Stimulated activated CD8-positive, alpha-beta memory T cell treated with anti-CD3 and anti-CD28 coated beads, Interleukin-4, amount 100 ng/mL, for 4 hours (primary cell): ENCODE measurements at places on chromosomes 1 and 21.

DNA sequence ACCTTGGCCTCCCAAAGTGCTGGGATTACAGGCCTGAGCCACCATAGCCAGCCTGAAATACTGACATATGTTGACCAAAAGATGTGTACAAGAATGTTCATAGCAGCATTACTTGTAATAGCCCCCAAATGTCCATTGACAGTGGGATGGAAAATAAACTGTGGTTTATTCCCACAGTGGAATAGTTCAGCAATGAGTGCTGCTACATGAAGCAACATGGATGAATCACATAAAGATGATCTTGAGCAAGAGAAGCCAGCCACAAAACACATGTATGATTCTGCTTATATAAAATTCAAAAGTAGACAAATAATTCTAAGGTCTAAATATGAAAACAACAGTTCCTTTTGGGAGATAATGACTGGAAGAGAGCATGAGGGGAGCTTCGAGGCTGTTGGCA, 9.1 kb upstream of the CREG1 start:
- no peak for DNase-seq

GRCh38 chr1:17248781-17249180, at the start of gene PADI3:
TSS of gene PADI3 (plus strand) at chr1:17249098. CDS start at chr1:17249138, 40 bp downstream.
- no peak for DNase-seq

GRCh38 chr1:236067854-236068454, 3.1 kb upstream of the NID1 start:
- DNase-seq: no peak

- DNase-seq: no peak
Measured at GRCh38 chr21:39079617-39080016, 103.6 kb downstream of the PSMG1 start.

DNA sequence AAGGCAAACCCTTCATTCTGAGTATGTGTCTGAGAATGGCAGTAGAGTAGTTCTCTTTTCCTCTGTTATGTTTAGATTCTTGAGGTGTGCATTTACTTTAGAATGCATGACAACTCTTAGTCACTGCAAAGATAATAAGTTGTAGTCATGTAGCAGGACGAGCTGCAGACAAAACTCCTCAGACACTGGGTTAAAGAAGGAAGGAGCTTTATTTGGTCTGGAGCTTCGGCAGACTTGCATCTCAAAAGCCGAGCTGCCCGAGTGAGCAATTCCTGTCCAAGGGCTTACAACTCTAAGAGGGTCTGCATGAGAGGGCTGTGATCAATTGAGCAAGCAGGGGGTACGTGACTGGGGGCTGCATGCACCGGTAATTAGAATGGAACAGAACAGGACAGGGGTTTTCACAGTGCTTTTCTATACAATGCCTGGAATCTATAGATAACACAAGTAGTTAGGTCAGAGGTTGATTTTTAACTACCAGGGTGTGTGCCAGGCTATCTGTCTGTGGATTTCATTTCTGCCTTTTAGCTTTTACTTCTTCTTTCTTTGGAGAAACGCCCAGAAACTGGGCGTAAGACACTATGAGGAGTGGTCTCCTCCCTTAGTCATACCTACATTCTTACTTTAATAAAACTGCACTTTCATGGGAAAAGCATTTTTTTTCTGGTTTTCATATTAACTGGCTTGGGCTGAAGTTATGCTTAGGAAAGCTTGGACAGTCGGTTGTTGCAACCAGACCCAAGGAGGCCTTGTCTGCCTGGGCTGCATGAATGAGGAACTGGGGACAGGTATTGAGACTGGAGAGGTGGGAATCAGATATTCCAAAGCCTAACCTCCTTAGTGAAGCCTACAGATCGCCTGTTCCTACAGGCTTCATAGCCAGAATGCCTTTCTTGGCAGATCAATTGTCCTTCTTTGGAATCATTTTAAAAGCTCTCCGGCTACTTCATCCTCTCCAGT, 115.1 kb downstream of the RHOU start:
- DNase-seq: no peak

DNA sequence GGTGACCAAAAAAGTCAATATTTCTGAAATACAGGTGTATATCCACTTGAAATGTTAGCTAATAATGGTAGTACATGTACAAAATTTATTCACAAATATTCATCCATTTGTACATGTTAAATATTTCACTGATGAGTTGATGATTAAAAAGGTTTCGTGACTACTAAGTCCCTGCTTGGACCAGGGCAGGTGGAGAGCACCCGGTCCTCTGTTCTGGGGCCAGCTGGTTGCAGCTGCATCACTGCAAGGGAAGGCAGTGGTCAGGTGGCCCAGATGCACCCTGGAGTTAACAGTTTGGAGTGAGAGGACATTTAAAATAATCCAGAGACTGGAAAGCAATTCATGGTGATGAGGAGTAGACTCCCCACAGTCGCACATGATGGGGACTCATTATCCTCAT, 141.2 kb downstream of the ZBTB18 start:
- DNase-seq: no peak

GRCh38 chr1:234175363-234175762, 197.9 kb upstream of the COA6 start:
- no peak for DNase-seq

GRCh38 chr21:43634618-43635017, 24.7 kb downstream of the HSF2BP start:
- DNase-seq: no peak

- DNase-seq: no peak
Measured at GRCh38 chr1:109475261-109475660, 8.4 kb upstream of the ATXN7L2 start.

- no peak for DNase-seq
Measured at GRCh38 chr1:40024671-40025070, 15.9 kb upstream of the CAP1 start.

DNA sequence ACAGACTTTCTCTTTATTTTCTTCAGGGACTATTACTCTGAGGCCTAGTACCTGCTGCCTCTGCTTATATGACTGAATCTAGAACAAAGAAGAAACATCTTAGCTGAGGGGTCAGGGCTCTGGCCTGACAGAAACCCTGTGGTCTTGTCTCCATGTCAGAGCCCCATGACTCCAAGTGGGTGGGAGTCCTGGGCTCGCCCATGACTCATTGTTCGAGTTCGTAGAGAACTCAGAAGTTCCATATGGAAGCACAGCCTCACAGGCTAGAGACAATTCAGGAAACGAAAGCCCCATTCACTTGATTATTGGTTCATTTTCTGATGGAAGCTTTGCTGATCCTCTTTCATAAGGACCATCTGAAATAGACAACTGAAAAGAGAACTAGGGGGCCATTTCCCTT, 73.2 kb downstream of the CD58 start:
- DNase-seq: no peak

DNA sequence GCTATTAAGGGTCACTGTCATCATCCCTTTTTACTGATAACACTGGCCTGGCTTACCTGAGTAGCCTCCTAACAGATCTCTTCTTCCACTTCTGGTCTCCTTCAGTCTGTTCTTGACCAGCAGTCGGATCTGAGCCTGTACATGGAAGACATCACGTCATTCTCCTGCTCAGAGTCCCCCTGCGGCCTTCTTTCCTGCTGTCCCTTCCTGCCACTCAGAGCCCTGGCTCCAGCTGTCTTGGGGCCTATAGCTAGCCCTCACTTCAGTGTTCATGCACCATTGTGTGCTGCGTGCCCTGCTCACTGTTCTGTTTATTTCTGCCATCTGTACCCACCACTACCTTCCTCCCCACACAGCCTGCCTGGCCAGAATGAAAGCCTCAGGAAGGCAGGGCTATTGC, 8.4 kb downstream of the ADARB1 start:
- DNase-seq: no peak

DNA sequence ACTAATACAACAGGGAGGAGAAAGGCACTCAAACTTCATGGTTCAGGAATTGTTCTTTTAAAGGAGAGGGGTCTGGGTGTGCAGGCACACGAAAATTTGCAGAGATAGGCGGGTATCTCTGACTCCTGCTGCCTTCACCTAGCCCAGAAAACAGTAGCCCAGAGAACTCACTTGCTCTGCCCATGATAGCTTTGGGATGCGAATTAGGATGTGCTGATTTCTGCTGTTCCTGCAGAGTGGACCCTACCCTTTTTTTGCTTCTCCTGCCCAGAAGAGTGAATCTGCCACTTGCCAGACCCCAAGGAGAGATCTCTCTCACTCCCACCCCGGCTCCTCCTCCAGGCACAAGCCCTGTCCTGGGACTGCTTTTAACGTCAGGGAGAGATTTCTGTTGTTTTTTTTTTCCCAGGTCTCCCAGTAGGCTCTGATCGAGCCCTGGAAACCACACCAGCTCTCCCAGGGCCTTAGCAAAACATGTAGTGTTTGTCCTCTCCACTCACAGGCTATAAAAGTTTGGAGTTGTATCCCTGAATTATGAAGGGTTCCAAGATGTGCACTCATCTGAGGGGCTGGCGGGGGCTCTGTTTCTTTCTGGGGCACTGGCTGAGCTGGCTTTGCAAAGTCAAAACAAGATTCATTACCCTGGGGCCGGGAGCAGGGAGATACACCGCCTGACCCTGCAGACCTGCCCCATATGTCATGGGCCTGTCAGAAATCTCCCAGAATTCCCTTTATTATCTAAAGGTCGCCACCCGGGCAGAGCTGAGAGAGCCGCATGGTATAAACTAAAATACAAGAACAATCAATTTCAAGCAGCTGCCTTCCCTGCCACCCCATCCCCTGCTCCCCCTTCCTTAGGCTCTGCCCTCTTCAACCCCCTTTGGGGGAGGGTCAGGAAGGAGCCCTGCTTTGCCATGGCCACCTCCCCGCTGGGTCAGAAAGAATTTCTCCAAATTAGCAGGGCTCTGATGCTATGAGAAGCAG, 17.9 kb downstream of the PLXNA2 start:
- DNase-seq: no peak

- DNase-seq: no peak
Measured at GRCh38 chr1:37258068-37258467, 216.3 kb upstream of the ZC3H12A start.

GRCh38 chr21:41559658-41560631, 52.0 kb upstream of the TMPRSS2 start:
- no peak for DNase-seq

- DNase-seq: no peak
Measured at GRCh38 chr1:21751281-21751680, 31.7 kb downstream of the USP48 start.

DNA sequence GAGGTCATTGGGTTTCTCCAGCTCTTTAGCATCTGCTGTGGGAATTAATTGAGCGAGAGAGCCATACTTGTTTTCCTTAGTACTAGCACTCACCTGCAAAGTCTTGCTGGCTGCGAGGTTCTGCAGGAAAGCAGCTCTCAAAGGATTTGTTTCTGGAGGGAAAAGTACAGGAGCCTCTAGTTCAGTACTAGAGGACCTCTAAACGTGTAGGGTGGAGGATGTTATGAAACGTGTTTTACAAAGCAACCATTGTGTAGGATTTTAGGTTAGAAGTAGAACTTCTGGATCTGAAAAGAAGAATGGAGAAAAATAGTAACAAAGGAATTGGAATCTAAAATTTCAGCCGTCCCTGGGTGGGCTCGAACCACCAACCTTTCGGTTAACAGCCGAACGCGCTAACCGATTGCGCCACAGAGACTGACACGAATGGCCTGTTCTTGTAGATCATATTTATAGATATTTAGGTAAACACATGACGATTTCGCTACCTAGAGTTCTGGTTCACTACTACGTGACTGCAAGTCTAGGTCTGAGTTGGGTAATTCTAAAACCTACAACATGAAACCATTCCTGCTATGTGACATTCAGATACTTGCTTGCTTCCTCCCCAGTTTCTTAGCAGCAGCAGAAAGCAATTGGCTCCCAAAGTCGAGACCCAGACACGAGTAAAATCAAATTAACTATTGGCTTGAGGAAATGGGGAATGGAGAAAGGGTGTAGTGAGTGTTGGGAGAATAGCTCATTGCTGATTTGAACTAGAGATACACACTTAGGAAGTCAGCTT, 60.2 kb upstream of the CFAP126 start:
- DNase-seq: no peak

DNA sequence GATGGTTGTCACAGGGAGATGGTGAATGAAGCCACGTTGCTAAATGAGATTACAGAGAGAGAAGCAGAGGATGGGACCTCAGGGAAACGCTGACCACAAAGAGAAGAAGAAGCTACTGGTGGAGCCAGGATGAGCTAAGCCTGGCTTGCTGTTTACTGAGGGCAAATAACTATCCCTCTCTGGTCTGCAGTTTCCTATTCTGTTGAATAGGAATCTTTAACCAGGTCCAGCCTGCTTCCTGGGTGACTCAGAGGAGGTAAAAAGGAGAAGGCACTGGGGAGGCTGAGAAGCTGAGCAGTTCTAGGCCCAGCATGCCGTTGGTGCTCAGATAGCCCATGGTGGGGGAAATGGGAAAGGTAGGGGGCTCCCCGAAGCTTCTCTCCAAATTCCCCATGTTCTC, 29.6 kb downstream of the DMBX1 start:
- no peak for DNase-seq

GRCh38 chr21:33660406-33660805, 18.1 kb downstream of the ITSN1 start:
- no peak for DNase-seq

- DNase-seq: no peak
Measured at GRCh38 chr1:237709355-237709754, 181.4 kb downstream of the ZP4 start.

- no peak for DNase-seq
Measured at GRCh38 chr1:25008192-25008485, 78.1 kb upstream of the RUNX3 start.

GRCh38 chr1:53110370-53111072, 31.9 kb downstream of the SLC1A7 start:
- DNase-seq: no peak

- DNase-seq: peak; percentile 51
Measured at GRCh38 chr1:23809751-23810171, 9.2 kb upstream of the GALE start.

DNA sequence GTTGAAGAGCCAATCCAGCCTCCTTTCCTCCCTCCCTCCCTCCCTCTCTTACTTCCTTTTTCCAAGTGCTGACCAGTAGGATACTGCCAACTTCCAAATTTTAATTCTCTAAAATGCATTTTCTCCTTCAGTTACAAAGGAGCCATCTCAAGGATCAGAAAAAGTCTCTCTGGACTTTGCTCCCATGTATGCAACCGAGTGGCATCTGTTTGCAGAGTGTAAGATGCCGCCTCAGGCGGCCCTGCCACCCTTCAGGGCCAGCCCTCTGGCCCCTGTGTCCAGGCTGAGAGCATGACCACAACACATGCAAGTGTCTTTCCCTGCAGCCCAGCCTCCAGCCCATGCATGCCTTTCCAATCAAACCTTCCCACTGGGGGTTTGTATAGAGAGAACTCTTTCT, 205.3 kb upstream of the RAB4A start:
- DNase-seq: no peak

- no peak for DNase-seq
Measured at GRCh38 chr1:146032631-146033219, 11.2 kb upstream of the HJV start.

DNA sequence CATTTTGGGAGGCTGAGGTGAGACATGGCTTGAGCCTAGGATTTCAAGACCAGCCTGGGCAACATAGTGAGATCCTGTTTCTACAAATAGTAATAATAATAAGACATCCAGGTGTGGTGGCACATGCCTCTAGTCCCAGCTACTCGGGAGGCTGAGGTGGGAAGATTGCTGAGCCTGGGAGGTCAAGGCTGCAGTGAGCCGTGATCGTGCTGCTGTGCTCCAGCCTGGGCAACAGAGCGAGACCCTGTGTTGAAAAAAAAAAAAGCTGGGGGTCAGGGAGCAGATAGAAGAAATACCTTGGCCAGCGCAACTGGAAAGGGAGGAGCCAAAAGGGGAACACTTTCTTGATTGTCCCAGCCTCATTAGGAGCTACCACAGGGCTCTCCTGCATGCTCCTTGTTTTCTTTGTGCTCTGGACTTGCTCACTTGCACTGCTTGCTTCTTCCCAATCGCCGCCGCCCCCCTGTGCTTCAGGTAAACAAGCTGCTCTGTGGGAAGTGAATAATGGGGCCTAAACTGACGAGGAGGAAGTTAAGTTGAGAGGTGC, 31.1 kb downstream of the PBX1 start:
- DNase-seq: no peak

- no peak for DNase-seq
Measured at GRCh38 chr1:107394301-107394700, 253.5 kb downstream of the NTNG1 start.
